Bladder microvascular endothelial cell (primary cell): ENCODE measurements at places on chromosomes 3 and 15. TPM values are rescaled to one million over a fixed set of nuclear protein-coding genes. Genes with fewer than 3 reads are reported as not detected.

Gene GPR15
- not detected in 2 replicates for total RNA-seq

Gene PLCD1
- total RNA-seq: 13.7 and 17.5 TPM in 2 replicates

Gene CATSPER2
- total RNA-seq: 0.97 and 2.1 TPM in 2 replicates

Gene FILIP1L
- 18.9 and 104 TPM in 2 replicates for total RNA-seq

Gene CLN6
- total RNA-seq: 8.3 and 16.0 TPM in 2 replicates

Gene RPLP1
- total RNA-seq: 34.1 and 52.0 TPM in 2 replicates

Gene KBTBD12
- total RNA-seq: not detected in 2 replicates

Gene TRH
- total RNA-seq: not detected in 2 replicates

Gene MPI
- 22.3 and 54.6 TPM in 2 replicates for total RNA-seq

Gene AGTR1
- not detected in 2 replicates for total RNA-seq

Gene DPPA4
- not detected in 2 replicates for total RNA-seq

Gene PAQR9
- not detected in 2 replicates for total RNA-seq

Gene P2RY1
- 0.76 and 2.8 TPM in 2 replicates for total RNA-seq

Gene FRMD5
- total RNA-seq: 0.49 and 15.6 TPM in 2 replicates
